M059J (cell line): ENCODE measurements at places on chromosomes 2 and 18. TPM values are rescaled to one million over a fixed set of nuclear protein-coding genes. Genes with fewer than 3 reads are reported as not detected.

DNA sequence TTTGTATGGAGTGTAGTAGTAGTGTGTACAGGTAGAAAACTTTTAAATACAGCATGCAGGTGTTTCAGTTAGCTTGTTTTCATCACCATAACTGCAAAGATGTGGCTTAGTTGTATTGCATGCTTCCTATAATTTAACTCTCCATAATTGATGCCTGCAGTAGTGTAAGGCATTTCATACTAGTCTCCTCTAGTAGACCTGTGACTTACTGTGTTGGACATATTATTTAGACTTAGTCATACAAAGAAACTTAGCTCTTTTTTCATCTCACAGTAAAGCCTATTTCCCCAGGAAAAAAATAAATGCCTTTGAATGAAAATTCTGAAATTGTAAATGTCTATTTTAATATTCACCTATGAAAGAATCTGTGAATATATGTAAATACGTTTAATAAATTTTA is 52.8 kb upstream of the TWSG1 start:
- DNase-seq = no peak

DNA sequence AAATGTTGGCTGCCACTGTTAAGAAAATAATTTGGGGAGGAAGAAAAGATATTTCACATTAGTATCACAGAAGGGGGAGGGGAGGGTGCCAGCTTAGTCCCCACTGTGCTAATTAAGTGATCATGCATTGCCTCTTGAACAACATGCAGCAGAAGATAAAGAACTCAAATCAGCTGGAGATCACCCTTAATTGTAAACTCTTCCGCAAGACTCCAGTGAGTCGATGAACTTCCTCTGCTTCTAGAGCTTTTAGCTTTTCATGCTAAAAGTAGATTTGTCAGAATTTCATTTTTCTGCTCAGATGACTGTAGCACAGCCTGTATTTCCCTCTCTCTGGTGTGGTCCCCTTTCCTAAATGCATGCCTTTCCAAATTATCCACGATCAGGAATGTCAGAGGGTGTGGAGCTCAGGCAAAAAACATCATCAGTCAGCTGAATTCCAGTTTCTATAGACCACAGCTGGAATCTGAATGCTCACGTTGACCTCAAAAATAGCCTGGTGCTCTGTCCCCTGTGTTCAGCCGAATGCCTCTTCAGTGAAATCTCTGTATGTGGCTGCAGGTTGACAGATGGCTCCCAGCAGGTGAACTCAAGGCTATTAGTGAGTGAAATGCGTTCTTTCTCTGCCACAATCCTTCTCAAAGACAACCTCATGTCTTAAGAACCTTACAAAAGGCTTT is 156.8 kb upstream of the UNC80 start:
- no peak for DNase-seq

- no peak for DNase-seq
These were observed 86.3 kb downstream of the FSHR start for GRCh38 chr2:49067971-49068370.

- peak; percentile 26 for DNase-seq
These were observed 14.0 kb downstream of the STRADB start for GRCh38 chr2:201465524-201465971.

NPHP1 gene
- total RNA-seq = 6.5 and 8.9 TPM in 2 replicates

DNA sequence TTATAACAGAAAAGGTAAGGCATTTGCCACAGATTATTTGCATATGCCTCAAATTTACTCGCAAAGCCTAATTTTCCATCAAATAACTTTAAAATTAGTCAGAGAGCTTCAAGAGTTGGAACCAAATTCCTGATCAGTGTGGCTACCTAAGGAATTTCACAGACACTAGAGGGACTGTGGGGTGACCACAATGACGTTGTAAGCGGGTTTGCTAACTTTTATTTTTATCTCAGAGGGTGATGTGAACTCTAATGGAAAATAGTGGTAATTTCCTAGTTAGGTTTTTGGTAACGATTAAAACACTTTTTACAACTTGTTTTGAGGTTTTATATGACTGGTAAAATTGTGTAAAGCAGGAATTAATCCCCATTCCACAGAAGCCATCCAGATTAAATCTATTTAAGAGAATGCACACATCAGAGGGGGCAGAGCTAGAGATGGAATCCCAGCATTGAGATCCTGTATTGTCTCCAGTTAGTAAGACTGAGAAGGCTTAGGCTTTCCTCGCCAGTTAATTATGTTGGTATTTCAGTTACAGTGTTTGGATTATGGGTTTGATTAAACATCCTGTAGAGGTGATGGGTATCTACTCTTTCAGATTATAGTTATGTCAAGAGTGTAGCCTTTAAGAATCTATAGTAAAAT is 129.0 kb downstream of the GPD2 start:
- peak; percentile 94 for DNase-seq

DNA sequence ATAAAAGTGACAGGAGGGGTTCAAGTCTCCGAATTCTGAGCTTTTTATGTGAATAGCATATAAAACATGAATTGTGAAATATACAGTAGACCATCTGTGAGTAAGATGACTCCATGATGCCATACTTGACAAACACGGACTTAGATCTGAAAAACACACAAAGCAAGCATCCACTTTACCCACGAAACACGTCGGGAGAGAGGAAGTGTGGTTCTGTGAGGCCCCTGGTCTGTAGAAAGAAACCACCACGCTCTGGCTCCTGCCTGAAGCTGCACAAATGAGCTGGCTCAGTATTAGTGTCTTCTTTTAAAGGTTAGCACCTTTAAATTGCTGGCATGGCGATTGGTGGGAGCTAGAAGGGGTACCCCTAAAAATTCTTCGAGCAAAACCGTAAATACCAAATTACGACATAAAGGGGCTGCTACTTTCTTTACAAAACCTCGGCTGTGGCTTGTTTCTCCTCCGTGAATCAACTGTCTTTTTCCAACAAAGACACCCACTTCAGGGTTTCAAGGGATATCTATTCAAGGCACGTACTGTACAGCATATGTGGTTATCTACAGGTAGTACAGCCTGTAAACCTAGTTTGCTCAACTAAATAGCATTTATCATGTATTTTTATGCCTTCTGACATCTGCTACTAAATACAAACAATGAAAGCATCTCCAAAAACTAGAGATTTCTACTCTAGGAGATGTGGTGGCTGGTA is 70.9 kb downstream of the AFF3 start:
- DNase-seq = no peak

ACTG2 gene
- total RNA-seq = 0.89 and 2.5 TPM in 2 replicates

- DNase-seq = no peak
These were observed 72.6 kb upstream of the ZNF532 start for GRCh38 chr18:58792086-58792485.

DNA sequence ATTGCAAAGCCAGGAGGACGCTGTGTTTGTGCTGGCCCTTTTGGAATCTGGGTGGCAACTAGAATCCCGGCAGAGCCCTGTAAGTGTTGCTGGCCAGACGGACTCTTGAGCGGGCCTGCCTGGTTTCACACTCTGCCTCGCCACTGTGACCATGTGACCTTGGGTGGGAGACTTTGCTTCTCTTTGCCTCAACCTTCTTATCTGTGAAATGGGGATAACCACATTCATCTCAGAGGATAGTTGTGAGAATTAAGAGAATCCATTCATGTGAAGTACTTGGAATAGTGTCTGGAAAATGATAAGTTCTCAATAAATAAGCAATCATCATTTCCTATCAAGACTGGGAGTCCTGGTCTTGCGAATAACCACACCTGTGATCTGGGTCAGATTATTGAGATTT is 105.6 kb downstream of the LIPG start:
- no peak for DNase-seq
